Activated T-helper 1 cell treated with anti-CD3 and anti-CD28 coated beads, Interleukin-2, amount 50 U/mL, for 16 hours (primary cell): ENCODE measurements at places on chromosomes 12 and 14.

DNA sequence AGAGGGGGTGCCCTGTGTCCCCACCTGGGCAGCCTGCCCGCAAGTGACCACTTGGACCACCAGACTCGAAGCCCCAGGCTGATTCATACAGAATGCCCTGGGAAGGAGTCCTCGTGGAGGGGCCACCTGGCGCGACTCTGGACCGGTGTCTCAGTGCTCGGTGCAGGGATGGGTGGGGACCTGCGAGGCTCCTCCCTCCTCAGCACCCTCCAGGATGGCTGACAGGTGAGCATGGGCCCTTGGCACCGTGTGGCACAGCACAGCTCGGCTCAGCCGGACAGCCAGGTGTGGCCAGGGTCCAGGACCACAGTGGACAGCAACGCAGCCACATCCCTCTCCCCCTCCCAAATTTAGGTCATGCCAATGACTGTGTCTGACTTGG, 44.5 kb downstream of the CCNK start:
- DNase-seq = no peak

DNA sequence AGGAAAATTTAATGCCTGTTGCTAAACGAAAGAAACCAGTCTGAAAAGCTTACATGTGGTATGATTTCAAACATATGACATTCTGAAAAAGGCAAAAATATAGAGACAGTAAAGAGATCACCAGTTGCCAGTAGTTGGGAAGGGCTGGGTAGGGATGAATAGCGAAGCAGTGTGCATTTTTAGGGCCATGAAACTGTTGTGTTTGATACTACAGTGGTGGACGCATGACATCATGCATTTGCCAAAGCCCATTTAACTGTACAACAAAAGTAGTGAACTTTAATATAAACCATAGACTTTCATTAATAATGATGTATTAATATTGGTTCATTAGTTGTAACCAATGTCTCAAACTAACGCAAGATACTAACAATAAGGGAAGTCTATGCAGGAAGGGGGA, 14.7 kb upstream of the EPYC start:
- no peak for DNase-seq

GRCh38 chr12:48185181-48185919, 1.9 kb downstream of the CCDC184 start:
- no peak for DNase-seq

DNA sequence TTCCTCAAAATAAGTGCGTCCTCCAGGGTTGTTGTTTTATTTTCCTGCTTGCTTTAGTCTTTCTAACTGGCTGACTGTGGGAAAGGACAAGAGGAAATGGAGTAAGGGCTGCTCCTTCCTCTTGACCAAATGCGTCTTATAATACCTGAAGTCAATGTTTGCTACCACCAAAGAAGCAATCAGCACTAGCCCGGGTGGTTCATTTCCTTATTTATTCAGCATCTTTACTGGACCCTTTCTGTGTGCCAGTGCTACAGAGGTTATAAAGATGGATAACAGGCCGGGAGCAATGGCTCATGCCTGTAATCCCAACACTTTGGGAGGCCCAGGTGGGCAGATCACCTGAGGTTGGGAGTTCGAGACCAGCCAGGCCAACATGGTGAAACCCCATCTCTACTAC, 15.1 kb upstream of the RPS6KA5 start:
- DNase-seq = no peak

DNA sequence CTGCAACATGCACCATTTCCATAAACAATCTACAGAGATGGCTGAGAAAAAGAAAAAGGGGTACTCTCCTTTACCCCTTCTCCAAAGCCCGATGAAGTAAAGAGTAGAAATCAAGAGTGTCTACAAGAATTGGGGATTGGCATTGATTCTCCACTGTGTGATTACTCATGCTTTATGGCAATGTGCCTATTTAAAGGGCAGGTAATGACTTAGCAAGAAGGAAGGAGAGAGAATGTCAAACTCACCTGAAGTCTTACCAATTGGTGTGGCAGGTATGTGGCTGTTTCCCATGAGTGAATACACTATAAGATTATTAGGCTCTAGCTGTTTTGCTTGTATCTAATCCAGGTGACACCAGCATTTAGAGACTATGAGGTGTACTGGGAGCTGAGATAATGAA, 275.3 kb downstream of the CCER1 start:
- no peak for DNase-seq

DNA sequence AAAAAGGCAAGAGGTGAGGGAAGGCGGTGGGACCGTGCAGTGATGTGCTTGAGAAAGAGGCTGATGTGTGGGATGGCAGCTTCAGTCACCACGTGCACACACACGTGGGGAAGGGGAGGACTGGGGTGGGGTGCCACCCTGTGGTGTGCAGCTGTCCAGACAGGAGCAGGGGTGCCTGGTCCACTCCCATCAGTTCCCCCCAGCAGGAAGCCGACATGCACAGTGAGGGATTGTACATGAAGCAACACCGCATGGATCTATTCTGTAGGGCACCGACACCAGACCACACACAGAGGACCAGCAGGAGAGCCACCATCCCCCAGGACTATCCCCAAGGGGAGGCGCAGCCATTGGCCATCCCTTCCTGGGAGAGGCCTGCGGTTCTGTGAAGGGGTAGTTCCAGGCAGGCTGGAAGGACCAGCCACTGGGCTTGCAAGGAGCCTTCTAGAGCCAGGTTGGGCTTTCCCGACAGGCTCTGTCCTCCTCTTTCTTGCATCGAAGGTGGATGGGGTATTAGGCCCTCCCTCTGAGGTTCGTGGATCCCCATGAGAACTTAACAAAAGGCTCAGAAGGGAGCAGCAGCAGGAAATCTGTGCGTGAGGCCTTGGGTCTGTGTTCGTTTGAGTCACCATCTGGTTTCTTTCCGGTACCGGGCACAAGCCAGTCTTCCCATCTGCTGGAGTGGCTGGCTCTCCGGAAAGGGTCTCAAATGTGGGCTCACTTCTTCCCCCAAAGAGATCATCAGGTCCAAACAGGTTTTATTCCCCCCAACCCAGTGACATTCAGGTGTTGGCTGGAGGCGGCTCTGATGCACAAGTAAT, 59.8 kb downstream of the PLEKHG3 start:
- no peak for DNase-seq

DNA sequence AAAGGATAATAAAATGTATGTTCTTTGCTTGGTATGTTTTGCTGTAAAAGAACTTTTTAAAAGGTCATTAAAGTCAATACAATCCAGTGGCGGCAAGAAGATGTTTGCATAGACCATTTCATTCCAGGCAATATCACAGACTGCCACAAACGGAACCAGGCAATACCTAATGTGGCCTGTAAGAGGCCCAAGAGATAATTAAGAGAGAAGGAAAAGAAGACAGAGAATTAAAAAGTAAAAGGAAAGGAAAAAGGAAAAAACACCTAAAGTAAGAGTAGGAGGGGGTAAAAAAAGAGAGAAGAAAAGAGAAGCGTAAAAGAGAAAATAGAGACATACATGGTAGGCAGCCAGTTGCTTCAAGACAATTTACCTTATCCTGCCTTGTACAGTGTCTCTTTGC, 6.8 kb upstream of the ARHGAP5 start:
- DNase-seq = no peak

GRCh38 chr12:91978143-91978542, 167.5 kb downstream of the BTG1 start:
- DNase-seq = peak; percentile 4

DNA sequence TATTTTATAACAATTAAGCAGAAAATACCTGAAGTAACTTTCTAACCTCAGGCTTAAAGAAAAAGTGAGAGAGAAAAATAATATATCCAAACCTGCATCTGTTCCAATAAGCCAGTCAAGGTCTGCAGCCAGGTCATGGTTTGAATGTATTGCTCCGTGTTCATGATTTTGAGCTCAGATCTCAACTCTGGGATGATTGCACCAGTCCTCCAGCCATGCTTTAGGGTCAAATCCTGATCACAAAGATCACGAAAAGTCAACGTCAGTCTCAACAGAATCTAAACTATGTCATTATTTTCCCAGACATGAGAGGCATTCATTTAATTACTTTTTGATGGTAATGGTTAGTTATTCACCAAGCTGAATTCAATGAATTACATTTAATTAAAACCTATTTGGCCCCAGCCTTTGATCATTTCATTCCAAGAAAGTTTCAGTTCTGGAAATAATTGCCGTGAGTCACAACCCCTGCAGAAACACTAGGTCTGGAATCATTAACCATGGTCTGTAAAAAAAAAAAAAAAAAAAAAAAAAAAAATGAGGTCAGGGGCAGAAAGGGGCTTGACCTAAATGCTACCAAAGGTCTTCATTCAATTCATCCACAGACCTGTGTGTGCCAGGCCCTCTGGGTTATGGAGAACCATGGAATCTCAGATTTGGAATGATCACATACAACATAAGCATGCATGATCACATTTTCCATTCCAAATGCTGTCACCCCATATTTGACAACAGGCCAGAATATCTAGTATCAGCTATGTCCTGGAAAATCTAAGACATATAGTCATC, 55.6 kb downstream of the NT5DC3 start:
- DNase-seq = no peak

DNA sequence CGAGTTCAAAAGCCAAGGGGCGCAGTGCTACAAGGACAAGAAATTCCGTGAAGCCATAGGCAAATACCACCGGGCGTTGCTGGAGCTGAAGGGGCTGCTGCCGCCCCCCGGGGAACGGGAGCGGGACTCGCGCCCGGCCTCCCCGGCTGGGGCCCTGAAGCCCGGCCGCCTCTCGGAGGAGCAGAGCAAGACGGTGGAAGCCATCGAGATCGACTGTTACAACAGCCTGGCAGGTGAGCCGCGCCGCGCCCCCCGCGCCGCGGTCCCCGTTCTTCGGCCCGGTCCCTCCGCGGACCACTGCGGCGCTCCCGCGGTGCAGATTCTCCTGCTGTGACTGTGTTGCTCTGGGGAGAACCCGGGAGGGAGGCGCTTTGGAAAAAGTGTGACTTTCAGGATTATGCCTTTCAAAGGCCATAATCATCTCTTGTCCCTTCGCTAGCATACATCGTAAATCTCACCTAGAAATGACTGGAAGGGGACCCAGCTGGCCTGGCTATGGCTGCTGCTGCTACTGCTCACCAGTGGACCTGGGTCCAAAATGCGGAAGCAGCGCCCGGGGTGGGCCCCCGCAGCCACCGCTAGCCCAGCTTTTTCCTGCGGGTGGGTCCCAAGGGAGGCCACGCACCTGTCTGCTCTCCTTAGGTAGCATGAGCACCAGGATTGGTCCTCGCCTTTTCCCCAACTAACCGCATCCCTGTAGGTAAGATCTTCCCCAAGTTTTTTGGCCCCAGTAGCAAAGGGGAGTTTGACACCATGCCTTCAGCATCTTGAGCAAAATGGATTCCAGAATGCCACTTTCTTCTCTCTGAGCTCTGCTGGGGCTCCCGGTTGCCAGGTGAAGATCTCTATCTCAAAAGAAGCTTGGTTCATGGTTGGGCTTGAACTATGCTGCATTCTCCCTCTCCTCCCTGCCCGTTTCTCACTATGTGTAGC, 853 bp downstream of the TTC9 start:
- peak; percentile 19 for DNase-seq

DNA sequence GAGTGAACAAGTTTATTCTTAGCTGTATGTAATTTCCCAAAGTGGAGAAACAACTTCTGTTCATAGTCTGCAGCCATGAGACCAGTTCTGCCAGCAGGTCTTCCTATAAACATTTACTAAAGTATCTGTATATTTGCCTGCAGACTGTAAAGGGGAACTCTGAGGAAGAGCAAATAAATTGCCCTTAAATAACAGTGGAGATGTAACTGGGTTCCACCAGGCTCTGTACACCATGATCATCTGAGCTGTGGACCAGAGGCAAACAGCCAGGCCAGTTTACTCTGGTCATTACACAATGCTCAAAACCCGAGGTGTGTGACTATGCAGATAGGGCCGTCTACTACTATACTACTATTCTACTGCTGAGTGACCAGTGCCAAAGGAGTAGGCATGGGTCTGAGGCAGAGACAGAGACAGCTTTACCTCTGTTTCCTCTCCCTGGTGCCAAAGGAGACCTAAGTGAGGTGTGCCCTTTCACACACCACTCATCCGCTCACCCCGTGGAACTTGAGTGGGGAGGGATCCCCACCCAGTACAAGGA, 21.1 kb upstream of the CERS5 start:
- no peak for DNase-seq

DNA sequence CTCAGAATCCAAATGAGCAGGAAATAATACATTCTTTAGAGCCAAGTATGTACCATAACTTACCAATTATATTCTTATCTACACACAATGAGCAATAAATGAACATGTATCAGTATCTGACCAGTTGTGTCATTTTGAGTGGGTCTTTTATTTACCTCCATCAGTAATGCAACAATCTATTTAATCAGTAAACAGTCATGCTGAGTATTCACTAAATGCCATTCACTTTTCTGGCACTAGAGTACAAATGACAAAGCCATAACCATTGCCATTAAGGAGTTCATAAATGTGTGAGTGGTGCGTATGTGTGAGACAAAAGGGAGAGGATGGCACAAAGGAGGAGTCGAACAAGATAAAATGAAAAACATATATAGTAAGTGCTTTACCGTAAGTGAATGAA, 1.5 kb upstream of the STRAP start:
- no peak for DNase-seq

GRCh38 chr14:34254571-34254970, 207.5 kb downstream of the SPTSSA start:
- DNase-seq = no peak

DNA sequence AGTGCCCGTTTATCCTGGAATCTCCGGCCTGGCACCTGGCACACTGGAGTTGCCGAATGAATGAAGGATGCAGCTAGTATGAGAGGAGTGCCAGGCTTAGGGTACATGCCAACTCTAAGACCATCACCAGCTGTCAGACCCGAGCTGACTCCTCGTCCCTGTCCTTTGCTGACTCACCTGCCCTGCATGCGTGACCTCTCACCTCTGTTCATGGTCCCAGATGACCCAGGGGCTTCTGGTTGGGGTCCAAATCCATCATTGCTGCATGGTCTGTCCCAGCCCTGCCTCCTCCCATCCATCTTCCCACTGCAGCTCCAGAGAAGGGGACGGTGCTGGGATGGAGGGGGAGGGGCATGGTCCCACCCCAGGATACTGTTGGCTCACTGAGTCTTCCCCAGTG, 9.9 kb upstream of the FAM222A start:
- DNase-seq = no peak

DNA sequence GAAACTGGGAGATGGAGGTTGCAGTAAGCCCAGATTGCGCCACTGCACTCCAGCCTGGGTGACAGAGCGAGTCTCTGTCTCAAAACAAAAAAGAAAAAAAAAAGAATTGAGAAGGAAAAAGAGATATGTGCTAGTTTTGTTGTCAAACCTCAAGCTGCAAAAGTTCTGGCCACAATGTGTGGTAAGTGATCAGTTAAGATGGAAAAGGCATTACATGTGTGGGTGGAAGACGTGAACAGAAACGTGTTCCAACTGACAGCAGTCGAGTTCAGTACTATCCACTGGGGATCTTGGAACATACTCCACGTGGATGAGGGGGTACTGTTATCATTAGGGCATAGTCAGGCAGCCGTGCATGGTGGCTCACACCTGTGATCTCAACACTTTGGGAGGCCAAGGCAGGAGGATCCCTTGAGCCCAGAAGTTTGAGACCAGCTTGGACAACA, 17.3 kb downstream of the GPR68 start:
- DNase-seq = no peak

GRCh38 chr14:64861916-64862315, 17.8 kb downstream of the SPTB start:
- no peak for DNase-seq

- DNase-seq = no peak
These were observed 3.5 kb downstream of the RDH12 start for GRCh38 chr14:67705211-67705610.
